ENCODE measurements at places on chromosomes 3 and 15. TPM values are rescaled to one million over a fixed set of nuclear protein-coding genes. Genes with fewer than 3 reads are reported as not detected.

Gene LRTM1
- total RNA-seq, result not detected

Gene PIGX
- total RNA-seq, result 10.7 TPM

DNA sequence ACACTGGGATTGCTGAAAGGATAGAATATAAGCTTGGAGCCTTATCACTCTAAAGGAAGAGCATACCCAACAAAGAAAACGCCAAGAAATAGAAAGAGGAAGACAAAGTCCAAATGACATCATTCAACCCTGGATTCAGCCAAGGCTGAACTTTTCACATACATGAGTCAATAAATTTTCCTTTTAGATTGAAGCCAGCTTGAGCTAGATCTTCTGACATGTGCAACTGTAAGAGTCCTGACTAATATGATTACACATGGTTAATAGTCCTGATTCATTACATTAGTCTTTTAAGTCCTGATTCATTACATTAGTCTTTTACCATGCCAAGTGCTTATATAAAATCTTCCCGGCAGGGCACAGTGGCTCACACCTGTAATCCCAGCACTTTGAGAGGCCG is 13.6 kb upstream of the DENND6A start:
- peak; percentile 78 for DNase-seq

DNA sequence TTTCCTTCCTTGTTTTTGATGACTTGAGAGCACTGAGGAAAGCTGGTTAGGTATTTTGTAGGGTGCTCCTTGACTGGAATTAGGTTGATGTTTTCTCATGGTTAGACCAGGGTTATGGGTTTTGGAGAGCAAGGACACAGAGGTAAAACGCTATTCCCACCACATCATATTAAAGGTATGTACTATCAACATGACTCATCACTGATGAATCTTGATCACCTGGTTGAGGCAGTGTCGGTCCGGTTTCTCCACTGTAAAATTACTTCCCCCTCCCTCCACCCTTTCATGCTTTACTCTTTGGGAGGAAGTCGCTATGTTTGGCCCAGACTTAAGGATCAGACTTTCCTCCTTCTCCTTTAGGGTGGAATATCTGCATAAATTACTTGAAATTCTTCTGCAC is 201.6 kb downstream of the EDEM1 start:
- peak; percentile 0 for DNase-seq

DNA sequence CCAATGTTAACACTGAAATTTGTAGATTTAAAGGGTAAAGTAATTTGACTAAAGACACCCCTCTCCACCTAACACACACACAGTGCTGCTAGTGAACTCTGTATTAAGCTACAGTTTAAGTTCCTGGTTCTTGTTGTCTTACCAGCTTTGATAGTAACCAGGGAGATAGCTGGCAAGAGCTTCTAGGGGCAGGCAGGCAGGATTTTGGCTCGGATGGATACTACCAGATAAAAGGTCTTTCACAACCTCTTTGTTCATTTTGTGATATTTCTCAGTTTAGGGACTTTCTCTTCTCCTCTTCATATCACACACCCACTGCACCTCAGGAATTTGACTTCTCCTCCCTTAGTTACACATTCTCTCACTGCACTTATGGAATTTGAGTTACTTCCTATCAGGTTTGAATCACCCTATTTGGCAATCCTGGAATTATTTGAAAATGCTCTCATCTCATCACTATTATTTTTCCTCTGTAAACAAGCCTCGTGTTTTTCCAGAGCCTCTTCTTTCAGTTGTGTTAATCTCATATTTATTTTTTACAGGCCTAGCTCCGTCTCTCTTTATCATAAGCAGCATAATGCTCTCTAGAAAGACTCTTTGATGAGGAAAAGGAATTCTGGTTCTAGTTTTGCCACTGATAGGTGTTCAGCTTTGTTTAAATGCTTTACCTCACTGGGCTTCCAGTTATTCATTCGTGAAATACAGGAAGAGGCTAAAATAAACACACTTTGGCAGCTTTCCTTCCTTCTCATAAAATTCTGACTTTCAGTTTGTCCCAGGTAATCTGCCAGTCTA is 23.0 kb upstream of the CLDN1 start:
- DNase-seq, result peak; percentile 97

GRCh38 chr3:192772240-192772894 is 45.0 kb upstream of the FGF12 start:
- DNase-seq, result peak; percentile 34

Gene PEAK1
- 91.8 TPM for total RNA-seq

- no peak for DNase-seq
Measured at GRCh38 chr3:171710359-171710758, 99.9 kb downstream of the PLD1 start.

GRCh38 chr3:38840987-38841386 is 25.0 kb upstream of the SCN10A start:
- DNase-seq, result no peak

DNA sequence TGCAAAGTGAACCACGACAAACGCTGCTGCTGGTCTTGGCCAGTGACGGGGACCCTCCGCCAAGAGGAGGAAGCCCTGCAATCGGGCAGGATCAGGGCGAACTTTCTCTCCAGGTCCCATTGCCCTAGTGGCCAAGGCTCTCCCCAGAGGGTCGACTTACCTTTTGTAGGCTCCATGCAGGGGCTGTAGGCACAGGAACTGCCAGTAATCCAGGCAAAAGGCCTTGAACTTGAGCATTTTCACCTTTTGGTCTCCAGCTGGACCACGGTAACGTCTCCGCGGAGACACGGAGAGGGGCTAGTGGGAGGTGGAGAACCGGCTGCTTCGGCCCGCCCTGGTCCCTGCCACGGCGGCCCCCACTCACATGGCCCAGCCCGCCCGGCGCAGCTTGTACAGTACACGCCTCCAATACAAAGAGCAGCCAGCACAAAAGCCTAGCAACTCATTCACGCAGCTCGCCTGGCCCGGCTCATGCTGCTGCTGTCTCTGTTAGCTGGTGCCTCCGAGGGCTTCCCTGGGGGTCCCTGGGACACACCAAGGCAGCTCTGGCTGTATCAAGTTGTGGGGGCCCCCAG is 31.0 kb downstream of the IQSEC1 start:
- no peak for DNase-seq

- DNase-seq, result peak; percentile 54
Measured at GRCh38 chr3:156509189-156510174, 45.4 kb downstream of the SSR3 start.

GRCh38 chr3:64262574-64263114 is 37.4 kb upstream of the PRICKLE2 start:
- DNase-seq, result no peak

DNA sequence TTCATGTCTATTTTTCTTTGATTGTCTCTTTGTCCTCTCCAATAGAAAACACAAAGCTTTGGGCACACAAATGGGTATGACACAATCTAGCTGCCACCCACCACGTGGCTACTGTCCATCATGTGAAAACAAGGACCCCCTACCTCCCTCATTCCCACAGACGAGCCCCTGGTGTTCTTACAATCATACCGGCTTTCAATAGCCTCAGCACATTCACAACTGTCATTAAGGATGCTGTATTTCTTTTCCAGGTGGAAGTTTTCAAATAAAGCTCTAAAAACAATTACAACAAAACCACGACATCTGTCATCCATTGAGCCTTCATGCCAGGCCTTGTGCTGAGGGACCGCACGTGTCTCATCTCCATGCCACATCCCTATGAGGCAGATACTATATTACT is 552.6 kb upstream of the ADAMTS9 start:
- DNase-seq, result no peak

DNA sequence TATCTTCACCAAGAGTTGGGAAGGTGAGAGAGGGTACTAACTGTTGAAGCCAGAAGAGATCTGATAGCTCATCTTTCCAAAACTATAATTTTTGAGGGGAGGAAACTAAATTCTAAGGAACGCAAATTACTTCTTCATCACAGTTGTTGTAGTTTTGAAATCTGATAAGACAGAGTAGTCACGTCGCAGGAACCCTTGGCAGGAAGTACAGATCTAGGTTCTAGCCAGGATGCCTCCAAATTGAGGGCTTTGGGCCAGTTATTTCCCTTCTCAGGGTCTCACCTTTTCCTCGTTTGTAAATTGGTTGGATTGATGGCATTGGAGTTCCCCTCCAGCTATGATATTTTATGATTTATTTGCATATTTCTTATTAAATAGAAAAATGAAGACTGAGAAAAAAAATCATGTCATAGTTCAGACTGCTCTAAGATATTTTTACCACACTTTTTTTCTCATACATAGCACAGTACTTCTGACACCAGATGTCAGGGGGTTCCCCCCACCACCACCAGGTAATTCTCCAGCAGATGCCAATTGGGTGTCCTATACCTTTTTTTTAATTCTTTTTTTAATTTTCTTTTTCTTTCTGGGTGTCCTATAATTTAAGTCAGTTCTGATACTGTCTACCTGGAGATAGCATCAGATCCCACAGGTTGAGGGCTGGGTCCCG is 32.3 kb upstream of the APH1B start:
- DNase-seq, result peak; percentile 63
